Stimulated activated CD4-positive, alpha-beta T cell treated with anti-CD3 and anti-CD28 coated beads, TNF-alpha, amount 100 ng/mL, for 4 hours (primary cell): ENCODE measurements at places on chromosomes 6 and 20.

DNA sequence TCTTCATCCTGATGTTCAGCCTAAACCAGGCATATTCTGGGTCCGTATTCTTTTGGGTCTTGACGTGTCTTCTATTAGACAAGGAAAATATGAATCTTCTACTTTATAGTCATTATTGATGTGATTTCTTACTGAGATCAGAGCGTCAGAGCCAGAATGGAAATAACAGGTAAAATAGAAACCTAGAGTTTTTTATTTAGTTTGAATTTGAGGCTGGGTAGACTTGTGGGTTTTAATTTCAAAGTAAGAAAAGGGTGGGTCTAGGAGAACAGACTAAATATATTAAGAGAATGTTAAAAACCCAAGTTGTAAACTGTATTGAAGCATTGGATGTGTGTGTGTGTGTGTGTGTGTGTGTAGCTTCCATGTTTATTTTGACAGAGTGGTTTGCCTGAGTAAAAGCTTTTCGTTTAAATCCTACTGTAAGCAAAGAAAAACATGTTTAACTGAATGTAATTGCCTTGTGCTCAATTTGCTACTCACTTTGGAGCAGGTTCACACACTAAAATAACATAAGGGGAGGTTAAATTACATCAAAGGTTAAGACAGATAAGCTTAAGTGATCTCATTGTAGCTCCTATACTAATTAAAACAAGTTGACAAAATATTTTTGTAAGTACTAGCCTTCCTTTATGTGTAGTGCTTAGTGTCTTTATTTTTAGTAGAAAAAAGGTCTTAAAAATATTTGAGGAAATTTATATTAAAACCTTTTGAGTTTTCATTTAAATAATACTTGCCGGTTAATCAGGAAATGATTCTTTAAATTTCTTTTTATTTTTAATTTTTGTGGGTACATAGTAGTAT lies 17.4 kb downstream of the HECA start:
- DNase-seq: no peak

DNA sequence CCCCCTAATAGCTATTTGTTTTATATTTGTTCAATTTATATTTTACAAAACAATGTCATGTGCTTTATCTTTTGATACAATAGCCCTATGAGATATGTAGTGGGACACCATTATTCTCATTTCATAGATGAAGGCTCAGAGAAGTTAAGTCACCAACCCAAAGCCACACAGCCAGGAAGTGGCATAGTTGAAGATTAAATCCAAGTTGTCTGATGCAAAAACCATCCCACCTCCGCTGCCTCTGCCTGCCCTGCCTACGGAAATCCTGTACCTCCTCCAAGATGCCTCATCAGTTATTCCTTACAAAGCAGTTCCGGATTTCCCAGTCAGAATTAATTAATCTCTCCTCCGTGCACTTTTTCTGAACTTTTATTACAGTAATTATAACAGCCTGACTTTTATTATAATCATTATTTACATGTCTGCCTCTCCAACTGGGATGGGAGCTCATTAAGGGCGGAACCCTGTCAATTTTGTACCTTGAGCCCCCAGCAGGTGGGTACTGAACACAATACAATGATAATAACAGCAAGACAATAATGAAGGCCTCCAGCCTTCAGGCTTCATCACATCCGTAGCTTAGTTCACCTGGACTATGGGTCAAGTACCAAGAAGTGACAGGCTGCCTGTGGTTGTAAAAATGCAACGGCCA lies 54.7 kb downstream of the LRFN2 start:
- no peak for DNase-seq

- no peak for DNase-seq
Observed at GRCh38 chr6:36727505-36728021, 29.9 kb downstream of the RAB44 start.

DNA sequence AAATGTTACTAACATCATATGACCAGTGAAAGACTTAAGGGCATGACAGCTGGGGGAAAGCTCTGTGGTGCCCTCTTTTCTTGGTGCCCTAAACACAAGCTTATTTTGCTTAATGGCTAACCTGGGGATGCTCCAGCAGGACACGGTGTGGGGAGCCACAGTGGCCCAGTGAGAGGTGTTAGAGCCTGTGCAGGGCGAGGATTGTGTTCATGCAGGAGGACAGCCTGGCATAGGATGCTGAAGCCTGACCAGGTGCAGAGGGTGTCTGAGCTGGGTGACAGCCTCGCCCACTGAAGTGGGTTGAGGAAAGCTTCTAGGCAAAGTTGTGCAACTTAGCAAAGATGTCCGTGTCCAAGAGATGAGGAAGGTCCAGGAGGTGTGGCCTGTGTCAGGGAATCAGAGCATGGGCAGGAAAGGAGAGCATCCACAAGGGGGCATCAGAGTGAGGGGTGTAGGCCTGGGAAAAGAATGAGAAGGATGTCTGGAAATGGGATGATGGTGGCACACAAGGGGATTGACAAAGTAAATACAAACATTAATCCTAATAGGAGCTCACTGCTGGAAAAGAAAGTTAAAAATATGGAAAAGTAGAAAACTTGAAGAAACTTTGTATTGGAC lies 33.9 kb downstream of the SLC17A4 start:
- peak; percentile 1 for DNase-seq

GRCh38 chr6:160419488-160419887 lies 71.3 kb downstream of the SLC22A3 start:
- no peak for DNase-seq

DNA sequence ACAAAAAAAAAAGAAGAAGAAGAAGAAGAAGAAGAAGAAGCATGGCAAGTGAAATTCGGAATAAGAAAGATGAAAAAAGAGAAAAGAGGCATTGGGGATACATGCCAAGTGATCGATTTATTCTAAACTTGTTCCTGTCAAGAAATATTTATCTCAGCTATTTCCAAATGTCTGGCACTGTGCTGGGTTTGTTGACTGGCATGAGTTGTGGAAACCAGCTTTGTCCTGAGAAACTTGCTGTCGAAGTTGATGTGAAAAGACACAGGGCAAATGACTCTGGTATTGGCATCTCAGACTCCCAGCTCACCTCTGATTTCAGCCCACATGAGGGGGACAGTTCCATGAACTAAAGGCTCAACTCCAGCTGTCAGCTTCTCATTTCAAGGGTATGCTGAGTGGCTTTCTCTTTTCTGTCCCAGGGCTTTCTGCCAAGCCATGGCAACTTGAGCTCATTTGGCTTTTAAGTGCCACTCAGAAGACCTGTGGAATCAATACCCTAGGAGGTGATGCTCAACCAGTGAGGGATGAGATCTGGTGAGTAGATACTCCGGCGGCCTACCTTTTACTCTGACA lies 253.3 kb upstream of the JAG1 start:
- DNase-seq: no peak

- no peak for DNase-seq
Observed at GRCh38 chr6:159461266-159461665, 231.8 kb downstream of the SOD2 start.

GRCh38 chr20:22507240-22507961 lies 77.0 kb downstream of the FOXA2 start:
- no peak for DNase-seq

GRCh38 chr20:51750037-51750769 lies 18.0 kb downstream of the ATP9A start:
- no peak for DNase-seq

GRCh38 chr6:106206905-106207304 lies 118.7 kb downstream of the ATG5 start:
- DNase-seq: no peak

GRCh38 chr6:152575621-152576150 lies 61.5 kb downstream of the SYNE1 start:
- DNase-seq: no peak

DNA sequence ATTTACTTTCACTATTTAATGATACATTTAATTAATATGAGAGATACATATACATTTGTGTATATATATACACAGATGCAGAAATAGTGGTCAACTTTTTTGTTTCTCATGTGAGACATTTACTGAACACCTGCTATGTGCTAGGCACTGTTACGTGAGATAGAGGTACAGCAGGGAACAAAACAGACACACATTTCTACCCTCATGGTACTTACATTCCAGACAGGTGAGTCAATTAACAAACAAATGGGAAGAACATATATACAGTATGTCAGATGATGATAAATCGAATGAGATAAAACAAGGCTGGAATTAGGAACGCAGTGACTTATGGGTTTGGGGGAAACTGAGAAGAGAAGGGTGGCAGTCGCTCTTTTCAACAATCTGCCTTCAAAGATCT lies 5.1 kb downstream of the TFB1M start:
- no peak for DNase-seq

GRCh38 chr20:5843054-5843592 lies 92.9 kb downstream of the SHLD1 start:
- no peak for DNase-seq
